ENCODE measurements at places on chromosomes 7 and 10.

- no peak for DNase-seq
Measured at GRCh38 chr7:31111109-31111451, 59.0 kb downstream of the ADCYAP1R1 start.

DNA sequence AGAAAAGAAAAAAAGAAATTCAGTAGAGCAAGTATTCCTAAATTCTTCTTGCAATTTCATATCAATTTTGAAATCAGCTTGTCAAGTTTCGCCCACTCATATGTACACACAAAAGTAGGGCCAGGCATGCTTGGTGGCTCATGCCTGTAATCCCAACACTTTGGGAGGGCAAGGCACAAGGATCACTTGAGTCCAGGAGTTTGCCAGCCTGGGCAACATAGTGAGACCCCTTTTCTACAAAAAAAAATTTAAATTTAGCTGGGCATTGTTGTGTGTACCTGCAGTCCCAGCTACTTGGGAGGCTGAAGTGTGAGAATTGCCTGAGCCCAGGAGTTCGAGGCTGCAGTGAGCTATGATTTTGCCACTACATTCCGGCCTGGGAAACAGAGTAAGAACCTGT lies 65.4 kb downstream of the MRPL32 start:
- no peak for DNase-seq

- DNase-seq: no peak
Measured at GRCh38 chr7:84916161-84916560, 270.7 kb downstream of the SEMA3D start.

DNA sequence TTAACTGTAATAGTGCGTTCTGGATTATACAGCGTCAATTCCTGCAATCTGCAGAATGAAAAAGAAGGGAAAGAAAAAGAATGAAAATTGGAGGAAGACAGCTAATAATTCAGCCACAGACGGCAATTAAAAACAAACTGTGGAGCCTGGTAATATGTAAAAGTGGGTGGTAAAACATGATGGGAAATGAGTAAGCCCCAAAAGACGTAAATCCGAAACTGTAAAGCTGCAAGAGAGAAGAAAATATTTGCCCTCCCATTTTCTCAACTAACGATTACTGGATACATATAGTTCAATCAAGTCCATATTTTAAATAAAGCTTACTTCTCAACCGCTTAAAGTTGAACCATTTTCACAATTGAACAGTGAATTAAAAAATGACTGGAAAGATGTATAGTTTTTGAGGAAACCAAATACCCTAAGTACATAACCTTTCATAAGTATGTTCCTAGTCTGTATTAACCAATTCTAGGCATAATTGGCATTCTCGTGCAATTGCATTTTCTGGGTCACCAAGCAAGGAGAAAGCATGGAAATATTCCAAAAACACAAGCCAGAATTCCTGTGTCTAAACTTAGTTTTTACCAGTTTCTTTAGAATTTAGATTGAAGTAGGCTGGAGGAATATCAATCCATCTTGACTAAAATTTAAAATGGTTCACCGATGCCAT lies 44.8 kb downstream of the MALSU1 start:
- DNase-seq: no peak

DNA sequence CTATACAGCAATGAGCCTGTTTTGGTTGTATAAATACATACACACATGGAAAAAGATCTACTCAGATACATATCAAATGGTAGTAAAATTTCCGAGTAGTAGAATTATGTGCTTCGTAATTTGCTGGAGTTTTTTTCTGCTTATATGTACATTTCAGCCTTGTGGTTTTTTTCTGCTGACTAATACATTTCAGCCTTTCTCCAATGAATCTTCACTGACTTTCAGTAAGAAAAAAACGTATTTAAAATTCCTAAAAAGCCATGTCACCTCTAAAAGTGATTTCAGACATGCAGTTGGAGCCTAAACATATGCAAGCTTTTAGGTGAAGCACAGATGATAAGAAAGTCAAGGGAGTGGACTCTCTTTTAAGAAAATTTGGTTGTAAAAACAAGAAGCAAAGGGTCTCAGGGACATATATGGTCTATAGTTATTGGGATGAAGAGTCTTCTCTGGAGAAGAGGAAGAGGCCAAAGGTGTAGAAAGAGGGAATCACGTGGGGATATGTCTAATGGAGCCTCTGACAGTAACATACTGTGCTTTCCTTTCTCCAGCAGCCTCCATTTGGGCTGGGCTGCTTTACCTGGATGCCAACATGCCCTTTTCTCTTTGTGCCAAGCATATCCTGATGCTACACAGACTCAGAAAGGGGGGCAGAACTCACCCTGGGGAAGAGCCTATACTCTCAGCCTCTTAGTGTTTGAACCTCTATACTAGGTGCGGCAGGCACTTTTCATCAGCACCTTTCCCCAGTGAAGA lies 2.4 kb downstream of the AMPH start:
- no peak for DNase-seq

DNA sequence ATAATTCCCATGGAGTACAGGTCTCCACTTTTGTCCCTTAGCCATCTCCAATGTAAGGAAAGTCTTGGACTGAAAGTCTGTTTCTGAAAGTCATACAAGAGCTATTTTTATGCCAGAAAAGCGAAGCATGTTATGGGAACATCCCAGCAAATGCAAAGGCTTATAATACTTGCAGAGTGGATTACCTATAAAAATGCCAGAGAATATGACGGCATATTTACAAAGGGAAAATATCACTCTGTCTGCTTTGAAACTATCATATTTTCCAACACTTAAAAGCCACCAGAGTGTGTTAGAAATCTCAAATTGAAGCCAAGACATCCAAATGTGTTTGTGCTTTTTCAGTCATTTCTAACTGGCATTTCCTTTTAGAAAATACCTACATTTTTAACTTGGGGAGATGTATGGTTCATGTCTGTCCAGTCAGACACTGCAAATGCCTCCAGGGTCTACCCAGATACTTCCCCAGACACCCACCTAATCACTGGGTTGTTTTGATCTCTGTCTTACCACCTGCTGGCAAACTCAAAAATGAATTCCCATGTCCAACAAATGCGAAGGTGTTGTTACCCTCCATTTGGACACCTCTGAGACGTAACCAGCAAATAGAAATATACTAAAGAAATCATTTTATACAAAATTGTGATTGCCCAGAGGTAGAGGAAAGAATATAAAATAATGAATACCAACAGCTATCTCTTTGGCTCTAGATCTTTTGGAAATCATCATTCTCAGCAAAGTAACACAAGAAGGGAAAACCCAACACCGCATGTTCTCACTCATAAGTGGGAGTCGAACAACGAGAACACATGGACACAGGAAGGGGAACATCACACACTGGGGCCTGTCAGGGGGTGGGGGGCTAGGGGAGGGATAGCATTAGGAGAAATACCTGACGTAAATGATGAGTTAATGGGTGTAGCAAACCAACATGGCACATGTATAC lies 1.2 kb downstream of the ITIH2 start:
- no peak for DNase-seq

DNA sequence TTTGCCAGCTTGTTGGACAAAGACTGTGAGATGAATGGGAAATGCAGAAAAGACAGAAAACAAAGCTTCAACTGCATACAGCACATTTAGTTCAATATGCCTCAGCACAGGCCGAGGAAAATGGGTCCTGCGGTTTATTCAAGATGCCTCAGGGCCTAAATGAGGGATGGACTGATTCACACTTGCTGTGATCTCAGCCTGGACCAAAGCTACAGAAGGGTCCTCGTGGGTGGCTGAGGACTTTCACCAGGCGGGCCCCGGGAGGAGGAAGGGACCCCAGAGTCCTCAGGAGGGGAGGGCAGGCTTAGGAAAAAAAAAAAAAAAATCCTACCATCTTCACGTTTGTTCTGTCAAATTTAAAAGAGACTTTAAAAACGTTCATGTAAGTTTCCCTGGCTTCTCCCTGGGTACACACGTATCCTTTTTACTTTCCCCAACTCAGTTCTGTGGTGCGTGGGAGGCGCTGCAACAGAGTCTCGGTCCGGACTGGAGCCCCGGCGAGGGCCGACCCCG lies 624 bp upstream of the ZNF783 start:
- DNase-seq: no peak

DNA sequence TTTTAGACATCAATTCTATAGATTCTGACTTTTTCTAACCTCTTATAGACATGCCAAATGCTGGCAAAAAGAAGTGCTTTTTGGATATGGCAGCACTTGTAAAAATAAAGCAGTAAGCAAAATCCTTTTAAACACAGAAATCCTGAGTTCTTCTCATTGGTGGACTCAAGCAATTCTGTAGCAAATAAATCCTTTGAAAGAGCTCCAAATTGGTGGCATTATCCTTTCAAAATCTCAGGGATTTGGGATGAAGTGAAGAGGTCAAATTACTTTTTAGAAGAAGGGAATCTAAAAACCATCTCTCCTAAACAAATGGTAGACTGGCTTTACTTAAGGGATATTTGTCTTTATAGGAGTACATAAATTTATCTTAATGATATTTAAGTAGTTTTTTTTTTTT lies 17.5 kb upstream of the ASCC1 start:
- no peak for DNase-seq

- no peak for DNase-seq
Measured at GRCh38 chr7:77199013-77199966, at the start of gene FGL2. Gene FGL2 (minus strand): TSS chr7:77199819. CDS start chr7:77199793, 26 bp downstream.

GRCh38 chr10:1184541-1185430 lies 128.6 kb downstream of the WDR37 start:
- no peak for DNase-seq

DNA sequence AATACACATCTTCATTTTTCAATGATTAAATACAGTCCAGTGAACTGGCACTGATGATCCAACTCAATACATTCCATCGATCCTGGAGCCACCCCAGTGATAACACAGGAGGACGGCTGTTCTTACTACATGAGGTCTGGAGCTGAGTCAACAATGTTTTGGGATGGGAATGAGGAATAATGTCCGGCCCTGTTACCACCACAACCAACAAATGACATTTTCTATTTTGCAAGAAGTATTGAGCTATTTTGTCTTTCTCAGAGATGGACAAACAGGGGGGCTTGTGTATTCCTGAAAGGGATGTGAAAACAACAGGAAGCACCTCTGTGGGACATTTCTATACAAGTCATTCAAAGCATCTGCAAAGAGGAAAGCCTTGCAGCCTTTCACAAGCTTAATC lies 249.2 kb downstream of the PARD3 start:
- no peak for DNase-seq

- DNase-seq: no peak
Measured at GRCh38 chr10:5484205-5484604, 15.2 kb downstream of the CALML5 start.

GRCh38 chr7:134926396-134926795 lies 59.9 kb upstream of the AGBL3 start:
- no peak for DNase-seq

- DNase-seq: no peak
Measured at GRCh38 chr7:135537453-135537852, 20.3 kb upstream of the NUP205 start.

GRCh38 chr10:43960981-43961380 lies 312.3 kb upstream of the ZNF32 start:
- no peak for DNase-seq

- no peak for DNase-seq
Measured at GRCh38 chr7:107652642-107653041, 8.0 kb upstream of the SLC26A4 start.

GRCh38 chr10:51080311-51081006 lies 6.2 kb downstream of the PRKG1 start:
- no peak for DNase-seq

GRCh38 chr10:75788394-75789205 lies 357.2 kb downstream of the LRMDA start:
- no peak for DNase-seq

DNA sequence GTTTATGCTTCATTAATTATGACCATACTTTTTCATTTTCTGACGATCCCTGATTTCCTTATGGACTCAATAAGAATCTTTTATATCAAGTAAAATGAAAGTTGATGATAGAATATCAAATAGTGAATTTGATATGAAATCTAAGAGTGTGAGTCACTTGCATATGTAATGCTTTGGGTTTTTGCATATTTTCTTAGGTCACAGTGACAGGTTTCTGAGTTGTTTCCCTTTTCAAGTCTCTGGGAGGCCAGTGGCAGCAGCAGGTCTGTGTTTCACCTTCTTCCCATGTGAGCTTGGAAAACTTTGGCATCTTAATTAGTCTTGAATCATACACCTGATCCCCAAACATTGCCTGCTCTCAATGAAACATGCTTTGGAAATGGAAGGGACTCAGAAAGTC lies 34.7 kb upstream of the GJD4 start:
- no peak for DNase-seq

DNA sequence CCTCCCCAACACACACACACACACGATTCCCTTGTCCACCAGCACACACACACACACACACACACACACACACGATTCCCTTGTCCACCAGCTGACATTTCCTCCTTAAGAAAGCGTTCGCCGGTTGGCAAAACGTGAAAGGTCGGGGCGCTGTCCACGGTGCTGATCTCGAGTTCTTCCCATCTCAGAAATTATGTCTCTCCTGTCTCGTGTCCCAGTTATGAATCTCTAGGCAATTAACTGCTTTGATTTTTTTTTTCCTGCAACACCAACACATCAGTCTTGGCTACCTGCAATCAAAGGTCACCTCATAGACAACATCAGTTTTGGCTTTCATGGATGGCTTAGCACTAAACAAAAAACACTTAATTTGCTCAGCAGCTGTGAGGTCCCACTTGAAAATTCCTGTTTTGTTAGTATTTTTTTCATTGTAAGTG lies 1.9 kb downstream of the INA start:
- DNase-seq: no peak

DNA sequence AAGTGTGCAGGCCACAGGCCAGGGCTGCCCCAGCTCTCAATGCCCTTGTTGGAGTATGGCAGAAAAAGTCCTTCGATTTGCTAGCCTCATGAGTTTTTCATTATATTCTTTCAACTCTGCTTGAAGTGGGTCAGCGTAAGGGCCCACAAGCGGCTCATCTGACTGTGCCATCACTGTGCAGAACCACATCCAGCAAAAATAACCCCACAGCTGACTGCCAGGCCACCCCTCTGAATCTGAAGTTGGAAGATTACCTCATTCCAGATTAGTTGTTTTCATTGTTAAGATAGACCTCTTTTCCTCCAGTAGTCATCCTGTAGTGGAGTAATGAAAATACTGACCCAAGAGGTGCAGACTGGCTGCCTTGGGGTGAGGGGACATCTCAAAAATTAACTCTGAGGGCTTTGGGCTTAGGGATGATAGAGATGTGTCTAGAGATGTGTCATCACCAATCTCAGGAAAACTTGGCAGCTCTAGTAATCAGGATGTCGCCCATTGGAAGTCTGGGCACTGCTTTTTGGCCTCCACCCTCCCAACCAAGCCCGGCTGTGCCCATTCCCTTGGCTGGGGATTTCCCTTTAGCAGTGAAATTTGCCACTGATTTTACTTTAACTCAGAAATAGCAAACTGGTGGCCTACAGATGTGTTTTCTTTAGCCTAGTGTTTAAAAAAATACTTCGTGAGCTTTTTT lies 164.3 kb downstream of the LCOR start:
- DNase-seq: no peak

- DNase-seq: no peak
Measured at GRCh38 chr7:150733482-150734095, 3.6 kb upstream of the GIMAP5 start.

- DNase-seq: no peak
Measured at GRCh38 chr7:127270093-127270492, 17.4 kb upstream of the GRM8 start.
